ENCODE measurements at places on chromosomes 1 and 21. TPM values are rescaled to one million over a fixed set of nuclear protein-coding genes. Genes with fewer than 3 reads are reported as not detected.

DNA sequence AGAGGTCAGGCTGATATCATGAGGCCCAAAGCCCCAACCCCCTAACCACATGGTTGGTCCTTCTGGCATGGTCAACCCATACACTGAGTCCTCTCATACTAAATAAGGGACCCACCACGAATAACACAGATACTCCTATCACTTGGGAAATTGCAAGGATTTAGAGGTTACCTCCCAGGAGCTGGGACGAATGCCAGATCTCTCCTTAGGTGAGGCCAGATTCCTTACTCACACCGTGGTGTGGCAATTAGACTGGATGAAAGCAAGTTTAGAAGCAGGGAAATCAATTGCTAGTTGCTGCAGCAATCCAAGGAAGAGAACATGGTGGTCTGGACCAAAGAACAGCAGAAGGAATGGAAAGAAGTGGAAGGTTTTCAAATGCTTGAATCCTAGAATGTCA lies 60.1 kb downstream of the IER5 start:
- no peak for DNase-seq

DNA sequence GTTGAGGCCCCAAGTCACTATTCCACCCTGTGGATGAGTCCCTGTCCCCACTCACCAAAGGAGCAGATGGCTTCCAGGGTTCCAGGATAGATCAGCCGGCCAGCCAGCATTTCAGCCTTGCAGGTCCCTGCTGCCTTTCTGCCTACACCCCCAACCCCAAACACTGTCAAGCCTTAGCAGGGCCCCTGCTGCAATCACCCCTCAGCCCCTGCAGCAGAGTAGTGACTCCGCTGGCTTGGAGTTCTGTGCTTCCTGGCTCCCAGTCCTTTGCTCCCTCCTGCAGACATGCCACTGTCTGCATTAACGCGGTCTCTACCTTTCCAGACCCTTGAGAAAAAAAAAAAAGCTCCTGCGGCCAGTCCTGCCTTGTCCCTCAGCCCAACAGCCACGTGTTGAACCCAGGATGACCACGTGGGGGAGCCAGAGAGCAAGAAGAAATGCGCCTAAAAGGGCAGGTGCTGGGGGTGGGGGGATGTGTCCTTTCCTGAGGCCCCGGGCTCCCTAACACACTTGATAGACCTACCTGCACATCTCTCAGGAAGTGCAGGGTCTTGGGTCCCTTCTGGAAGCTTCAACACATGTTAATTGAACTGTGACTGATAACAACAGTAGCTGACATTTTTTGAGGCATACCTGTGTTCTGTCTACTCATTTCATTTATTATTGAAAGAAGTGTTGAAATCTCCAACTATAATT lies 37.4 kb downstream of the RASSF5 start:
- peak; percentile 69 for DNase-seq

- no peak for DNase-seq
These were observed 166.8 kb upstream of the IVNS1ABP start for GRCh38 chr1:185483664-185484450.

GRCh38 chr21:41752231-41752681 lies 14.6 kb downstream of the RIPK4 start:
- DNase-seq: no peak

- DNase-seq: no peak
These were observed 16.2 kb downstream of the RIIAD1 start for GRCh38 chr1:151737479-151737878.

- DNase-seq: no peak
These were observed 94.7 kb downstream of the PLA2G4A start for GRCh38 chr1:186923486-186923885.

DNA sequence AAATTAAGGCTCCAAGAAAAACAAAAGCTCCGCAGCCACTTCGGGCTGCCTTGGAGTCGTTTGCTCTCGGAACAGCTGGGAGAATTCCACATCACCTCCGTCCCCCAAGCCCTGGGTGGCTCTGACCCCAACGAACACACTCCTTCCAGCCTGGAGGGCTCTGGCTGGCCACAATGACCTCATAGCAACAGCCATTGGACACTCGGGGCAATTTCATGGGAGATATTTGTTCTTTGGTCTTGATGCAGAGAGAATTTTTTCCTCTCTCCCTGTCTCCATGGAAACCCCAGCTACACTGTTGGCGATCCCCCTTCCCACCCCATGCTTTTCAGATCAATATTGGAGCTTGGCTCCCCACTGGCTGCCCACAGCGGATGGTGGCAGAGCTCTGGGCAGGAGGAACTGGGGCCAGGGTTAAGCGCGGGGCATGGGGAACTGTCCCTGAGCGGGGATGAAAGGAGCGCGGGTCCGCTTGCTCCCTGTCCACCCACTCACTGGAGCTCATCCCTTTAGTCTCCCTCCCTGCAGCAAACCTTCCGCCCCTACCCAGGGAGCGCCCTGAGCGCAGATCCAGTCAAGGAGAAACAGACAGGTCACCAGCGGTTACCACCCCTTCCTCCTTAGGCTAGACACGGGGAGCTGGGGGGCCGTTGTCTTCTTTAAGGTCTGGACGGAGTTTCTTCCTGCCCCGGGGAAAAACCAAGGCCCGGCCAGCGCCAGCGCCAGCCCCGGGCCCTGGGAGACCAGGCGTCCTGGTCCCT lies 1.2 kb downstream of the WNT4 start:
- DNase-seq: no peak

DNA sequence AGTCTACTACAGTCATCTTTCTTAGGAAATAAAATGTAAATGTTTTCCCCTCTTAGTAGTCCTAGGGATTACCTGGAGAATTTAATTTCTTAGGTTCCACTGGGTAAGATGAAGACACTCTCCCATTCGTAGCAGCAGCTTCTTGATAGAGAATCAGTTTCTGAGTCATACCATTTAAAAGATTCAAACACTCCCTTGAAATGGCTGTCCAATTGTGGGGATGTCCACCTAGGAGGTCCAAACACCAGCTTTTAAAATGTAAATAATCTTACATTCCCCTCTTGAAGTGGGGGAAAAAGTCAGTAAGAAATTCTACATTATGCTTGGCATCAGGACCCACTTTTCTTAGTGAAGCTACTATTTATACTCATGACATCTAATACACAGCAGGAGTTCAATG lies 37.5 kb downstream of the NDC1 start:
- no peak for DNase-seq

DNA sequence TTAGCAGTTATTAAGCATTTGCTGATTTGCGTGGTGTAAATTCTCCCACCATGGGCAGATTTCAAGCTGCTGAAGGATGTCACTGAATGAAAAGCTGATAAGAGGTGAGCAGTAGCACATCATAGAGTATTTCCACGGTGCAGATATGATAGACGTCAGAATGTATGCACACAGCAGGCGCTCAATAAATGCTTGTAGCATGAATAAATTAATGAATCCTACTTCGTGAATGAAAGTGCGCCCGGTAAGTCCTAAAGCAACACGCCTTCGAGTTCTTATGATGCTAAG lies 510 bp upstream of the UBIAD1 start:
- no peak for DNase-seq

- peak; percentile 26 for DNase-seq
These were observed 152.2 kb downstream of the S1PR1 start for GRCh38 chr1:101388904-101389546.

- no peak for DNase-seq
These were observed 141.8 kb downstream of the TTLL7 start for GRCh38 chr1:83857103-83857502.

DNA sequence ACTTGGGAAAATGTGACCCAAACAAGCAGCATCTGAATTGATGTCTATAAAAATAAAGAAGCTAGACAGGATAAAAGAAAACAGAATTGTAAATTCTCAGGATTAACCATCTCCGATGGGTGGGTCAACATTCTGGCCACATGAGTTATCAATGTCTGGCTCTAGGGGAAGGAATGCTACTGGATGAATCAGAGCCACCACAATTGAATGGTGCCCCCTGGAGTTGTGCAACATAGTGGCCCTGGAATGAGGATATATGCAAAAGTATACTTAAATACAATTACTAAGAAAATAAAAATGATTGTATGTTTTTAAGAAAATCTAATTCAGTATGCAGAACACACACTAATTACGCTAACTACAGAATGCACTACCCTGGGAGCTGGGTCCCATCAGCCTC lies 185.6 kb downstream of the TGFBR3 start:
- DNase-seq: no peak

Gene TNFAIP8L2
- total RNA-seq: 38.0 TPM

Gene HCRTR1
- not detected for total RNA-seq

Gene VASH2
- 0.10 TPM for total RNA-seq

Gene CYP4Z1
- total RNA-seq: not detected

Gene TRIM33
- 41.7 TPM for total RNA-seq

Gene ELK4
- total RNA-seq: 81.1 TPM

Gene SAMD13
- 0.34 TPM for total RNA-seq

Gene RBP7
- total RNA-seq: not detected

Gene TMCC2
- total RNA-seq: 25.2 TPM

Gene HPCAL4
- total RNA-seq: 0.69 TPM

Gene OR10J1
- not detected for total RNA-seq
